ENCODE measurements at places on chromosomes 11 and 22.

DNA sequence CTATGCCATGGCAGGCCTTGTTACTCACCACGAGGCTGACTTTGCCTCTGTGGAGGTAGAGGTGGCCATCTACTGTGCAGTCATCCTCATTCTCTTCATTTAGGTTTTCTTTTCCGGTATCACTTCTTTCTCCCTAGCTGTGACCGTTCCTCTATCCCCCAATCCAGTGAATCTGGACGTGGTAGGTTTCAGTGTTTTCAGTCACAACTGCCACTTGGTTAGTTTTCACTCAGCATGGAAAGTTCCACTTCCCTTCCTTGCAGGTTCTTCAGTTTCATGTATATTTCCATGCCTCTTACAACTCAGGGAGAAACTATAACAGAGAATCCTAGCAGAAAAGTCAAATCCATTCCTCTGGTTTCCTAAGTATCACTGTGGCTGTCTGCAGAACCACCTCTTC, 1.9 kb downstream of the HPS4 start:
- no peak for DNase-seq

DNA sequence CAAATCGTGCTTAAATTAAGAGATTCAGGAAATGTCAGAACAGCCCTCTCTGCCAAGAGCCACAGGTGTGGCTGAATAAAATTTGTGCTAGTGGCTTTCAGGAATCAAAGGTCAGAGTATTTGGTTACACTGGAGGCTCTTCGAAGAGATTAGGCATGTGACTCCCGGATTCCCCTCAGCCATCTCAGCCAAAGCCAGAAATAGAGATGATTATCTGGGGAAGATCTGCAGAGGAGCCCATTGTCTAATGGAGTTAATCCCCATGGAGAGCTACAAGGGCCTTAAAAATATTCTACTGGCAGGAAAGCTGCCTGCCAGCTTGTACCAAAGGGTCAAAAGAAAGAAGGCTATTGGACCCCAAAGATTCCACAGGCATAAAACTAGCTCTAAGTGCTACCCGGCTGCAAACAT, 1259.5 kb downstream of the TBC1D22A start:
- DNase-seq: no peak

DNA sequence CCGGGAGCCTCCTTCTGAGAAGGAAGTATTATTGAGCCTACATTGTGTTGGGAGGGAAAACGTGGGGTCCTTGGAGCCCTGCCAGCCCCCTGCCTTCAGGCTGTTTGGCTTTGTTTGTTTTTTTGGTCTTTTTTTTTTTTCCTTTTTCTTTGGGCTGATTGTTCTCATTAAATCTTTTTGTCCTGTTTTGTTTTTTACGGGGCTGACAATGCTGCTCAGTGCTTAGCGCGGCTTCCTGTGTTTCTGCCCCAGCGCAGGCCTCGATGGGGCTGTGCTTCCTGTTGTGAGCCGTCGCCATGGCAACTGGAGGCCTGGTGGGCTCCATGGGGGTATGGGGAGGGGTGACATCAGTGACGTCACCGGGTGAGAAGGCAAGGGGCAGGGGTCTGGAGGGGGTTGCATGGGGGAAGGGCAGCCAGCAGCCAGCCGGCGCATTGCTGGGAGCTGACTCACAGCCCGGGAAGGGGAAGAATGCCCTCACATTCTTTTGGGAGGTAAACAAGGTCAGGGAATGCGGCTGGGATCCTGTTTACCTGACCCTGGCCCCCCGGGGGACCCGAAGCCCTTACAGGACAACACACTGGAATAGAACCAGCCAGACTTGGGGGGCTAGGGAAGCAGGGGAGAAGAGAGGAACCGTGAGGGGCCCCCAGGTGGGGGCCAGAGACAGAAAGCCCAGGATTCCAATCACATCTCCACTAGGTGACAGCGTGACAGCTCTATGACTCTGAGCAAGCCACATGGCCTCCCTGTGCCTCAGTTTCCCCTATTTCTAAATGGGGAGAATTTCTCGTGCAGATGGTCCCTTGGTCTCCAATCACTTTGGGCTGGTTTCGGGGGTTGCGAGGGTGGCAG, 22.2 kb upstream of the CBX7 start:
- DNase-seq: peak; percentile 90

GRCh38 chr11:72223615-72224563, 678 bp upstream of the INPPL1 start:
- peak; percentile 71 for DNase-seq

DNA sequence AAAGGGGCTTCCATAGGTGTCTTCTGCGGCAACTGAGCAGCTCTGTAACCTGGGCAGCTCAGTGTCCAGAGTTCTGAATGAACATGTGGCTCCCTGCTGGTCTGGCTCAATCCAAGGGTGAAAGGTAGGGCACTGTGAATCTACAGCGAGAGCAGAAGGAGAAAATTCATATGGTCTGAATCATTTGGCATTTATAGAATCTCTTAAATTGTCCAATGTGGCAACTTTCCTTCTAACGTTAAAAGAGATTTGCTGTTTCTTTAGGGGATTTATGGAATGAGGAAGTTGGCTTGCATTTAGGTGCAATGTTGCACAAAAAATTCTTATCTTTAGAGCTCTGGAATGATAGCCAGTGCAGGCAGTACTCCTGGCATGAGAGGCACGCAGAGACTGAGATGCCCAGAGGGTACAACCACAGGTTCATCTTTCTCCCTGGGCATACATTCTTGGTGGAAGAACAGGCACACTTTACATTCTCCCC, 17.0 kb downstream of the ATXN10 start:
- DNase-seq: no peak

GRCh38 chr11:79926707-79927106, 485.9 kb upstream of the TENM4 start:
- DNase-seq: no peak

- DNase-seq: no peak
Measured at GRCh38 chr11:31995525-31996094, 95.3 kb upstream of the RCN1 start.

DNA sequence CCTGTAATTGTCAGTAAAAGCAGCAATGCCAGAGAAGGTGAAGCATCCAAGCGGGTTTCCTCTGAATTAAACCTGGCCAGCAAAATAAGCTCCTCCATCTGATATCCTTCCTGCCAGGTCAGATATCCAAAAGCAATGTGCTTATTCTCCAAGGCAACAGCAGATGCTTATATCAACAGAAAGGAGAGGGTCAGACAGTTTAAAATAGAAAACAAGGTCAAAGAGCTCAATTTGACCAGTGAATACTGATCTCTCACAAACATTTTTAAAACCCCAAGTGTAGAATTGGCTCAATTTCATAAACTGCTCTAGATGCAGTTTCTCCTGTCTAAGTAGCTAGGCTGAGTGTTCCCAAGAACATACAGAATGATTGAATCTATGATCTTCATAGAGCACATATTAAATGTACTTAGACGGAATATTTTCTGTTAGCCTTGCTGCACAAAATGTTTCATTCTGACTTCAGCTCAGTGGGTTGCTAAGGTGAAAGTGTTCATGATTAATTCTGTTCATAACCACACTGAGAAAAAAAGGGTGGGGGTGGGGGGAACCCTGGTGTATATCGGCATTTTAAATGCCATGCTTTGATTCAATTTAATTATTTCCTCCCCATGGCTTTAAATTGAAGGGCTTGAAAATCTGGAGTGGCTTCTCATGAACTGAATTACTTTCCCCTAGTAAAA, 174.2 kb upstream of the ARHGAP20 start:
- DNase-seq: no peak

GRCh38 chr11:123430721-123431497, 840 bp downstream of the GRAMD1B start:
- peak; percentile 58 for DNase-seq

DNA sequence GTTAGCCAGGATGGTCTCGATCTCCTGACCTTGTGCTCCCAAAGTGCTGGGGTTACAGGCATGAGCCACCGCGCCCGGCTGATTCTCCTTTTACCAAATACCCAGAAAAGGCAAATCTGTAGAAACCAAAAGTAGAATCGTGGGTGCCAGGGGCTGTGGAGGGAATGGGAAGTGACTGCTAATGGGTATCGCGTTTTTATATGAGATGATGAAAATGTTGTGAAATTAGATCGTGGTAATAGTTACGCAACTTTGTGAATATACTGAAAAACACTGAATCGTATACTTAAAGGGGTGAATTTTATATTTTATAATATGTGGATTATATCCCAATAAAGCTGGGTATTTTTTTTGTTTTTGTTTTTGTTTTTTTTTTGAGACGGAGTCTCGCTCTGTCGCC, 48.2 kb upstream of the CREB3L1 start:
- DNase-seq: no peak

DNA sequence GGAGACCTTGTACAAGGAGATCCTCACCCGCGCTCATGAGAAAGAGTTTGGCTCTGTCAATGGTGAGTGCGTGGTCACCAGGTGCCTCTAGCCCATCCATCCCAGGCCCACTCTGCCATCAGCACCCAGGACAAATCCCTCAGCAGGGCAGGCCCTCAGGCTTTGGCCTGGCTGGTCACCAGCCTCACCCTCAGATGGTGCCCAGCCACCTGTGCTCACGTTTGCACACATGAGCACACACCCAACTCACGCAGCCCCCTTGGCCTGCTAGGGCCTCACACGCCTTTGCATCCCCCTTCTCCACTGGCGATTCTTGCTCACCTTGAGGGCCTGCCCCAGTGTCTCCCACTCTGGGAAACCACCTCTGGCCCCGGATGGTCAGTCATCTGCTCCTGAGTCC, 4.1 kb upstream of the RAB1B start:
- DNase-seq: no peak

All from left kidney (tissue), 8 donors.